ENCODE measurements at places on chromosomes 11 and 22. TPM values are rescaled to one million over a fixed set of nuclear protein-coding genes. Genes with fewer than 3 reads are reported as not detected.

- no peak for DNase-seq
These were observed 16.8 kb downstream of the PANX1 start for GRCh38 chr11:94145431-94145830.

DNA sequence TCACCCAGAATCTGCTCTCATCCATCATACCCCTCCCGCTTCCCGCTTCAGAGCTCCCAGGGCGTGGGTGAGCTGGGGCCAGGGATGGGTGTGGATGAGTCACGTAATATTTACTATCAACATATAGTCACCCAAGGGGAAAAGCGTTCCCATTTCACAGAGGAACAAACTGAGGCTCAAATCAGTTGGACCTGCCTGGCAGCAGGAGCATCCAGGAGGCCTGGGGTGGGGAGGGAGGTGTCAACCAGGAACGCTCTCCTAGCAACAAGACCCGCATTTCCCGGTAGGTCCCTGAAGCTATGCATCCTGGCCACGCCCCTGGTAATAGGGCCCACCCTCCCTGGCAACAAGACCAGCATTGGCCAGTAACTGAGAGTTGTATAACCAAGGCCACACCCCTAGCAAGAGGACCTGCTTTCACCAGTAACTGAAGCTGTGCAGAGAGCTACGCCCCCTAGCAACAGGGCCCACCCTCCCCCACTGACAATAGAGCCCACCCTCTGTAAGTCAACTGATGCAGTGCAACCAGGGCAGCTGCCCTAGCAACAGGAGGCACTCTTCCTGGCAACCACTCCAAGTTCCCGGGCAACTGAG lies 32.7 kb upstream of the TXNRD2 start:
- no peak for DNase-seq

The ARHGAP32 gene
- polyA plus RNA-seq, result 7.5 TPM

The PDE2A gene
- 0.11 TPM for polyA plus RNA-seq

GRCh38 chr11:128420265-128420664 lies 167.1 kb downstream of the ETS1 start:
- no peak for DNase-seq

The GDPD4 gene
- not detected for polyA plus RNA-seq

DNA sequence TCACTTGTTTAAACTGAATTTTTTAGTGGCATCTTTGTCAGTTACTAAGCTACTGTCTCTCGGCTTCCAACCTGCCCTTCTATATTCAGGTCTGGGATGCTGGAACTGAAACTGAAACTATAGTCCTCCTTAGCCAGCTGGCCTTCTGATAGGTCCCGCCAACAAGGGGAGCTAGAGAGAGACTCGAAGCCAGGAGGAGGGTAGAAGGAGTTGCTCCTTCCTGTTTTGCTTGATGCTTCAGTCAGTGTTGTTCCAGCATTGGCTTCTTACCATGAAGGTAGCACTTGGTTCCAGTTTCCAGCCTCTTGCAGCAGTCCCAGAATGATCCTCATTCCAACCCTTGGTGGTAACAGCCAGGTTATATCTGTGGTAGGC lies 32.9 kb upstream of the HORMAD2 start:
- no peak for DNase-seq

The PHLDB1 gene
- polyA plus RNA-seq, result 83.0 TPM

The CCDC116 gene
- polyA plus RNA-seq, result 0.16 TPM

- no peak for DNase-seq
These were observed 32.3 kb upstream of the RFPL3 start for GRCh38 chr22:32325416-32325801.

DNA sequence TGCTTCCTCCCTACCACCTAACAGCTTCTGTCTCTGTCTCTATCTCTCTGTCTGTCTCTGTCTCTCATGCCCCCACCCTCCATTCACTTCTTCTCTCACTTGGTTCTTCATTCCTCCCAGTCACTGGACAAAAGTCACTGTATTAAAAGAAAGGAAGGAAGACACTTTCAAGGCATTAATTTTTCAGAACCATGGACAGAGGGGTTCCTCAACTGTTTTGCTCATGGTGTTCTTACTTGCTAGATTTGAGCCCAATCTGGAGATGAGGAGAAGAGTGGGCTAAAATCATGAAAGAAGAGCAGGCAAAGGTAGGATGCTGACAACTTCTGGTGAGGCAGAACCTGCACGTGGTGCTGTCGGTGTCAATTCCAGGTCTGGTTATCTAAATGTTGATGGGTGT lies 116.7 kb upstream of the LARGE1 start:
- no peak for DNase-seq
